ENCODE measurements at places on chromosomes 4 and X.

- no peak for DNase-seq
Observed at GRCh38 chr4:175971388-175972179, 94.1 kb upstream of the WDR17 start.

GRCh38 chrX:101668143-101668542, 8.5 kb upstream of the ARMCX2 start:
- no peak for DNase-seq

- DNase-seq = no peak
Observed at GRCh38 chr4:145326491-145326890, 146.1 kb upstream of the OTUD4 start.

- no peak for DNase-seq
Observed at GRCh38 chr4:43345323-43345925, 452.9 kb downstream of the GRXCR1 start.

GRCh38 chr4:42489095-42489494, 91.8 kb downstream of the SHISA3 start:
- DNase-seq = no peak

DNA sequence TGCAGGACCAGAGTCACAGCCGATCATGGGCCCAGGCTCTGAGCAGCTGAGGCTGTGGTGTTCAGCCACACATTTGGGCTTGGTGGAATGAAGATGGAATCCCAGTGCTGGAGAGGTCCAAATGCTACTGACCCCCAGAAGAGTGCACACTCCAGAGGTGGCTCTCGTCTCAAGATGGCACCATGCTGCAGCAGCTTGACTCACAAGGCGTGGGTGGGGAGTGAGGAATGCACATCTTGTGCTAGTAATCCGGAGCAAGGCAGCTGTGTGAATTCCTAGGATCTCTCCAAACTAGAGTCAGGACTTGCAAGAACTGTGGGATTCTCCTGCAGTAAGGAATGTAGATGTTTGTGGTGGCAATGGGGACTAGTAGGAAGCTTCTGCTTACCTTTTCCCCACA, 28.7 kb downstream of the RAB28 start:
- DNase-seq = peak; percentile 21

DNA sequence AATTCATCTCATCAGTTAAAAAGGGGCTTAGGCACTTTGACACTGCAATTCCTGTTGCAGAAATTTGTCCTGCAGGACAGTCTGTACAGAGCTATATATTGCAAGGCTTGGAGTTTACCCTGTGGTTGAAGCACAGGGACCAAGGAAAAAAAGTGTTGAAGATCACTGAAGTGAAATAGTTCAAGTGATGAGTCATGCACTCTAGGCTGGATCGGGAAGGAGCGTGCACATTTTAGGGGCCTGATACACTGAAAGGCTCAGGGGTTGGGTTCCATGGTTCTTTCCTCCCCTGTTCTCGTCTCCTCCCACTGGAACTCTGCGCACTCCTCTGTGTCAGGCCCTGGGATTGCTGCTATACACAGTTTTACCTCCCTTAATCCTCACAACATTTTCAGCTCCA, 104.9 kb upstream of the ARMCX2 start:
- DNase-seq = no peak

DNA sequence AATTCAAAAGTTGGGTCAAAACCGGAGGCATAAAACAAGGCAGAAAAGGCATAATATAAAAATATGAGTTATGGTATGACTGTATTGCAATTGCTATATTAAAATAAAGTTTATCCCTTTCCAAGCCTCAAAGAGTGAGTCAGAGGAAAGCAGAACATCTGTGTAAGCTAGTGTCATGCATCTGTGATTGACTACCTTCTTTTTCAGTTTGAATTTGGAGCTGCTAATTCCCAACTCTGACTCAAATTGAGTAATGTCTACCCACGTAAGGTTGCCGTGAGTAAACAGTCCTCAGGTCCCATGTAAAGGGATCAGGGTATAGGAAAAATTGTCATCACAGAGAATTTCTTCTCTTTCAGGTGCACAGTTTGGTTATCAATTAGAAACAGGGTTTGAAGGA, 6.5 kb upstream of the SLITRK4 start:
- DNase-seq = no peak

DNA sequence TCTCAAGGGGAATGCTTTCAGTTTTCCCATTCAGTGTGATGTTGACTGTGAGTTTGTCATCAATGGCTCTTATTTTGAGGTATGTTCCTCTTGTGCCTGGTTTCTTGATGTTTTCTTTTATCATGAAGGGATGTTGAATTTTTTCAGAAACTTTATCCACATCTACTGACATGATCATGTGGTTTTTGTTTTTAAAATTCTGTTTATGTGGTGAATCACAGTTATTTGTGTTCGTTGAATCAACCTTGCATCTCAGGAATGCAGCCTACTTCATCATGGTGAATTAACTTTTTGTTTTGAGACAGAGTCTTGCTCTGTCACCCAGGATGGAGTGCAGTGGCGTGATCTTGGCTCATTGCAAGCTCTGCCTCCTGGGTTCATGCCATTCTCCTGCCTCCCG, 263.1 kb upstream of the KLF3 start:
- no peak for DNase-seq

GRCh38 chrX:43836435-43837184, 45.6 kb downstream of the MAOB start:
- DNase-seq = no peak

GRCh38 chrX:110341189-110342035, 17.2 kb upstream of the RTL9 start:
- peak; percentile 82 for DNase-seq

- DNase-seq = no peak
Observed at GRCh38 chrX:1389993-1390285, 2.0 kb downstream of the SLC25A6 start.

DNA sequence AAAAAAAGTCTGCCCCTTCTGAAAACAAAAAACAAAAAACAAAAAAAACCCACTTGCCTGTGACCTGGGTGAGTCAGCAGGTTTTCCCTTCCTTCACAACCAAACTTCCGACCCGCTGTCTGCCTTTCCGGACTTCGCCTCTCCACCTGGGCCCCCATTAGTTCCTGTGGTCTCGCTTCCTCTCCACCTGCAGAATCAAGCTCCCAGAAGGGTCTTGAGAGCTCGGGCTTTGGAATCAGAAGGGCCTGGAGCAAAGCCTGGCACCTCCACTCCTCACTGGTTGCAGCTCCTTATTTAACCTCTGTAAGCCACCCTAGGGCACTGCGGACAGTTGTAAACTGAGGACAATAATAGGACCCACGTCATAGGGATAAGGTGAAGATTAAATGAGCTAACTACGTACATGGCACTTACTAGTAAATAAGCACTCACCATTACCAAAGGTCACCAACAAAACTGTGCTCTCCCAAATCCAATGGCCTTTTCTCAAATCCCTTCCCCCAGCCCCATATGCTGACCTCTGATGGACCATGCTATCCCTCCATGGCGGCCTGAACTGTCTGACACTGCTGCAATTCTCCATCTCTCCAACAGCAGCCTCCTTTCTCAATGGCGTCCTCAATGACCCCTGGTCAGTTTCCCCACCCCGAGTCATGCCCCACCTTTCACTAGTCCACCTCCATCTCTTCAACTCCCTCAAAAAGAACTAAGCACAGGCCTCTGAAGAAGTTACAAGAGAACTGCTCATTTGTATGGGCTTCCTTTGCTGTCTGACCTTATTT, 64.2 kb downstream of the IRF2 start:
- DNase-seq = no peak

DNA sequence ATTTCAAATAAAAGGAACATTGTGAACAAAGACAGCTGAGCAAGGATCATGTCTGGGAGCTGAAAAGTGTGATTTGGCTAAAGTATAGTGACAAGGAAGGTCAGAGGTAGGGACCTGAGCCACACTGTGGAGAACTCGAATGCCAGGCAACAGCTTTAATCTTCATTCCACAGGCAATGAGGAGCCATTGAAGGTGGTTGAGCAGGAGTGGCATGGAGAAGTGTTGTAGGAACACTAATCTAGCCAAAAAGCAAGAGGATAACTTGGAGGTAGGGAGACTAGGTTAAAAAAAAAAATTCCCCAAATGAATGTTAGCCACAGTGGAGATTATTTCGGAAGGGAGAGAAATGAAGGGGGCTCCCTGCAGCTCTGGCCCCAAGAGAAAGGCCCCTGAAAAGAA, 286.9 kb downstream of the BCOR start:
- DNase-seq = no peak

DNA sequence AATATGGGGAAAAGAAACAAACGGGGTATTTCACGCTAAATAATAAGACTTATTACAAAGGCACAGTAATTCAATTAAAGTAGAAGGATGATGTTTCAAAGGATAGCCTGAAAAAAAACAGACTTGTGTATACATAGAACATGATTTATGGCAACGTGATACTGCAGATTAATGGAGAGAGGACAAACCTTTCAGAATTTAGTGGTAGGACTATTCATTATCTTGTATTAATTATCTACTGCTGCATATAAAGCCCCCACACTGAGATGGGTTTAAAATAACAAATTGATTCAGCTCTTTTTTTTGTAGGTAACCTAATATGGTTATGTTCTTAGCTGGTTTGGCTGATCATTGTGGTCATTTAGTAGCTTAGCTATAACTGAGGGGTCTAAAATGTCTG, 1269.0 kb downstream of the FSTL5 start:
- no peak for DNase-seq

GRCh38 chr4:16524911-16525554, 298.8 kb upstream of the TAPT1 start:
- peak; percentile 82 for DNase-seq

GRCh38 chr4:70734168-70734954, 12.6 kb downstream of the RUFY3 start:
- no peak for DNase-seq

GRCh38 chr4:177391953-177392352, 50.3 kb downstream of the AGA start:
- no peak for DNase-seq

DNA sequence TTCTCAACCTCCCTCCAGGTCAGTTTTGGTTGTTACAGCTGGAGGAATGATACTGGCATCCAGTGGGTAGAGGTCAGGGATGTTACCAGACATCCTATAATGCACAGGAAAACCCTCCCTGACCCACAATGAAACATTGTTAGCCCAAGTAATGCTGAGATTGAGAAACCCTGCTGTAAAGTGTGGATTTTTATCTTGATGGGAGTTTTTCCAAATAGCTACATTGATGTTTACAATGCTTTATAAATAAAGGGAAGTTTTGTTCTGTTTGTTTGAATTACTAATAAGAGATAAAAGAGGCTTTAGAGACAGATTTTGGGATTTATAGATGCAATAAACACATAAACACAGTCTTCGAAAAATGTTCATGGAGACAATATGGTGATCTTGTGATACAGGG, 194.0 kb upstream of the NUDT6 start:
- no peak for DNase-seq

DNA sequence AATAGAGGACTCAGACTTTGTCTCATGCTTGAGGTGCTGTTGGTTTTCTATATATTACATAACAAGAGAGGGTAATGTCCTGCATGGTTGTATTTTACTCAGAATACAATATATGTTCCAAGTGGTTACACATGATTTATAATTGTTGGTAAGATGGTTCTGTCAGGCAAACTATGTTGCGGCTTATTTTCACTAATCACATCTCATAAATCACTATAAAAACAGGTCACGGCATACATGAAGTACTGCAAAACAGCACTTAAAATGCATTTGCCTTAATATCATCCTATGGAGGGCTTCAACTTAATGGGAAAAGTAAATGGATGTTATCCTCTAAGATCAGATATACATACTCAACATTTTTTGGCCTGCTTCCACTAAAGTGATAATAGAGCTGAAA, 246.0 kb upstream of the ARSJ start:
- no peak for DNase-seq

GRCh38 chr4:181150191-181150590, 1093.0 kb upstream of the TENM3 start:
- DNase-seq = no peak

GRCh38 chrX:39705290-39705689, 392.5 kb downstream of the BCOR start:
- peak; percentile 75 for DNase-seq

- DNase-seq = no peak
Observed at GRCh38 chrX:105191878-105192277, 28.6 kb downstream of the TEX13A start.

- DNase-seq = no peak
Observed at GRCh38 chrX:41265615-41266014, 68.3 kb upstream of the DDX3X start.

- DNase-seq = no peak
Observed at GRCh38 chr4:114057746-114058145, 78.3 kb upstream of the ARSJ start.

DNA sequence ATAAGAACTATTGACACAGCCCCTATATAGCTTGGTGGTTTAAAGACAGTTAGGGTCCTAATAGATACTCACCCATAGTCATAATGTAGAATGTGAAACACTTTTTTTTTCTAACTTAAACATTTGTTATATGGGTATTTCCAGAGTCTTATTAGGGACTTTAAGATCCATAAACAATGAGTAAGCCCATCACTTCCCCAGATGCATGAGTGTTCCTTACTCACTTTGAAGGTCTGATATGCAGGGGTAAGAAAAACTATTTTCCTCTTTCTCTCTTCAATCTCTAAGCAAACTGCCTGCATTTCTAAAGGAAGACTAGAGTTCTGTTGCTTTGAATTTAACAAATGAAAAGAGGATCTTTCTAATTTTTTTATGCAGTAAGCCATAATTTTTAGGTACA, 443.6 kb upstream of the PITX2 start:
- DNase-seq = peak; percentile 26

GRCh38 chr4:184740980-184741391, 7.1 kb upstream of the CENPU start:
- DNase-seq = no peak

GRCh38 chr4:182225257-182225852, 17.8 kb upstream of the TENM3 start:
- no peak for DNase-seq

- no peak for DNase-seq
Observed at GRCh38 chr4:20422398-20422797, 170.7 kb downstream of the SLIT2 start.

GRCh38 chrX:98380106-98380505, 1496.4 kb downstream of the RPA4 start:
- no peak for DNase-seq

GRCh38 chrX:150483356-150483985, 85.0 kb upstream of the MTM1 start:
- no peak for DNase-seq

GRCh38 chr4:37132975-37133360, 111.6 kb upstream of the NWD2 start:
- DNase-seq = no peak

DNA sequence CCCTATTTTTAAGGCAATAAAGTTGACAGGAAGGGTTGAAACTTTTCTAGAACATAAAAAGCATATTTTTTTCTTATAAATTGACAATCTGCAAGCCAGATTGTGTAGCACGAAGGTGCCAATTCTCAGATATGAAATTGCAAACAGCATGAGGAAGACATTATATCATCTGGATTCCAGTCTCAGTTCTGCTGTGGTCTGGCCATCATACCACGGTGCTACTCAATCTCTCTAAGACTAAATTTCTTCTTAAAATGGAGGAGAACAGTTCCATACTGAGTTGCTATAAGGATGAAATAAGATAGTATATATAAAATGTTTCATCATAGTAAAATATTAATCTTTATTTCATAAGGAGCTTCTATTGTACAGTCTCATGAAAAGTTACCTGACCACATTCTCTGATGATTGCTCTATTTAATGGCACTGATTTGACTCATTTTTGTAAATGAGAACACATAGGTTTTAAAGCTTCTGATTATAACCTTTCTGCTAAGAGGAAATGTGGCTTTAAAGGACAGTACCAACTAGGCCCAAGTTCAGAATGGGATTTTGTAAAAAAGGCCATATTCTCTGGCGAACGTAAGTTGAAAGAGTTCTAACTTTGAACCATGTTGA, 127.9 kb downstream of the SHROOM3 start:
- DNase-seq = no peak
